ENCODE measurements at places on chromosomes 1 and 21.

DNA sequence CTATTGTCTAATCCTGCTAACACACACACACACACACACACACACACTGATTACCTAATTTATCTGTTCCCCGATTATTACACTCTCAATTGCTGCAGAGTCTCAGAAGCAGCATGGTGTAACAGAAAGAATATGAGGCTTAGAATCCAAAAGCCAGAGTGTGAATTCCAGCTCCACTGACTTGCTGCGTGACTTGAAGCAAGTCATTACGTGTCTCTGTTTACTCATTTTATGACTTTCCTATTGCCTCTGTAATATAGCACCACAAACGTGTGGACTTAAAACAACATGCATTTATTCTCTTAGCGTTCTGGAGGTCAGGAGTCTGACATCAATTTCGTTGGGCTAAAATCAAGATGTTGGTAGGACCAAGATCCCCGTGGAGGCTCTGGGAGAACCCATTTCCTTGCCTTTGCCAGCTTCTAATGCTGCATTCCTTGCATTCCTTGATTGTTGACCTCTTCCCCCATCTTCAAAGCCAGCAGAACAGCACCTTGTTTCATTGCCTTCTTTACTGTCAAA lies 55.9 kb upstream of the ATP5PO start:
- DNase-seq, result no peak

DNA sequence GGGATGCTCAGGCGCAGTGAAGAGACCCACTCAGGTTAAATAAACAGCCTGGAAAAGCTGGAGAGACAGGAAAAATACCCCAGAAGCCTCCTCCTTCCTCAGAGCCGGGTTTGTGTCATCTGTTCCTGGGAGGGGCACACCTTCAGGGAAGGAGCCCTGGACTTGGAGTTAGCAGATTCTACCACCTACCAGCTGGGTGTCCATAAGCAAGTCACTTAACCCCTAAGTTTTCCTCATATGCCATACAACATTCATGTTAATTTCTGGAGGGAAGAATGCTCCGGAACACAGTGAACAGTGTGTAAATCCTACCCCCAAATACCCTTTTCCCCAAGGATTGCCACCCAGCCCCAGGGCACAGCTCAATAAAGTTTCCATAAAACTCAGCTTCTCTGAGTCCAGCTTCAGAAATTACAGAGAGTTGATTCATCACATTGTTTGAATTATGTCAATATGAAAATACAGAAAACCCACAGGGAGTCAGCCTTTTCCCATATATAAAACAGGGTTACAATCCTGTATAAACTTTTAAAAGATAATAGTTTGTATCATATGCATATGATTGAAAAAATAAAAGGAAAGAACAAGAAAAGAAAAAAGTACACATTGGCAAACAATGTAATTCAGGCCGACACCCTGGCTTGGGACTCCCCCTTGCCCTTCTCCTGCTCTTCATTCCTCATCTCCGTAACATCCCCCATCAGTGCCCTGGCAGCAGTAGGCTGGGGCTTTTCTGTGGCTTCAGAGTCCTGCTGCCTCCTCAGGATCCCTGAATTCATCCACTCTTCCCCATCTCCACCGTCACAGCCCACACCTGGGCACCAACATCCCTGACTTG lies 291.8 kb upstream of the USP24 start:
- DNase-seq, result no peak

GRCh38 chr1:62040450-62040849 lies 154.2 kb upstream of the L1TD1 start:
- DNase-seq, result no peak

GRCh38 chr21:45794027-45794426 lies 150.5 kb downstream of the PCBP3 start:
- no peak for DNase-seq

DNA sequence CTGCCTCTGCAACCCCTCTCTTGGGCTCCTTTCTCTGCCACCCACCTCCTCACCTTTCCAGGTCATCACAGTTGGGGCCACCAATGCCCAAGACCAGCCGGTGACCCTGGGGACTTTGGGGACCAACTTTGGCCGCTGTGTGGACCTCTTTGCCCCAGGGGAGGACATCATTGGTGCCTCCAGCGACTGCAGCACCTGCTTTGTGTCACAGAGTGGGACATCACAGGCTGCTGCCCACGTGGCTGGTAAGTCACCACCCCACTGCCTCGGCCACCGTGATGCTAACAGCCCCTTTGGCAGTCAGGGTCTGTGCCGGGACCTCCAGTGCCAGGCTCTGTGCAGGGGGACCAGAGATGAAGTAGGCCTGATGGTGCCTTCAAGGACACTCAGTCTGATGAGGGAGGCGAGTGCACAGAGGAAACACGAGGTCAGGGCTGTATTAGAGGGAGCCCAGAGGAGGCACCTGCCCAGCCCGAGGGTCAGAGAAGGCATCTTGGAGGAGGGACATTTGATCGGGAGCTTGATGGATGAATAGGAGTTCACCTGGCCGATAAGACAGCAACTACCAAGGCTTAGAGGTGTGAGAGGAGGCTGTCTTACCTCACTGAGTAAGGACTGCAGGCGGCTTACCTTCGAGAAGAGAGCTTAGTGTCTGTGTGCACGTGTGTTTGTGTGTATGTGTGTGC lies 18.1 kb downstream of the PCSK9 start:
- no peak for DNase-seq

GRCh38 chr1:109750920-109751319 lies 10.1 kb upstream of the GSTM3 start:
- DNase-seq, result no peak
